ENCODE measurements at places on chromosomes 11 and 22. TPM values are rescaled to one million over a fixed set of nuclear protein-coding genes. Genes with fewer than 3 reads are reported as not detected.

JOSD1 gene
- total RNA-seq: 110 TPM

CRYBB2 gene
- total RNA-seq: not detected

UBQLNL gene
- total RNA-seq: not detected

TEX54 gene
- total RNA-seq: not detected

FREY1 gene
- not detected for total RNA-seq

VSIG10L2 gene
- not detected for total RNA-seq

- no peak for DNase-seq
Observed at GRCh38 chr11:26620282-26621045, 48.4 kb upstream of the MUC15 start.

DNA sequence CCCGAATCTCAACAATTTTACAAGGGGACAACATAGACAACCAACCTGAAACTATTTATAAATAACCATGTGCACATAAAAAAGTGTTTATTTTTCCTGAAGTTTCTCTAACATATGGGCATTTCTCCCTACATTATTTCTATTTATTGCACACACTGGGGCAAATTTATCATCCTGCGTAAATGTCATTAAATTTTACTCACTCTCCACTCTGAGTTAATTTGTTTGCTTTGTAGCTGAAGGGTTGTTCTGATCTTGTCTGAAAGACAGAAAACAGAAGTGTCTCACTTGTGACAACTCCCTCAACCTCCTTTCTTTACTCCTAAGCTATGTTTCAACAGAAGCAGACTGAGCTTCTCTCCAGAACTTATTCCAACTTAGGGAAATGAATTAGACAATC is 194.2 kb downstream of the HIPK3 start:
- no peak for DNase-seq

- DNase-seq: no peak
Observed at GRCh38 chr11:64430645-64431044, 71.7 kb downstream of the RPS6KA4 start.

DNA sequence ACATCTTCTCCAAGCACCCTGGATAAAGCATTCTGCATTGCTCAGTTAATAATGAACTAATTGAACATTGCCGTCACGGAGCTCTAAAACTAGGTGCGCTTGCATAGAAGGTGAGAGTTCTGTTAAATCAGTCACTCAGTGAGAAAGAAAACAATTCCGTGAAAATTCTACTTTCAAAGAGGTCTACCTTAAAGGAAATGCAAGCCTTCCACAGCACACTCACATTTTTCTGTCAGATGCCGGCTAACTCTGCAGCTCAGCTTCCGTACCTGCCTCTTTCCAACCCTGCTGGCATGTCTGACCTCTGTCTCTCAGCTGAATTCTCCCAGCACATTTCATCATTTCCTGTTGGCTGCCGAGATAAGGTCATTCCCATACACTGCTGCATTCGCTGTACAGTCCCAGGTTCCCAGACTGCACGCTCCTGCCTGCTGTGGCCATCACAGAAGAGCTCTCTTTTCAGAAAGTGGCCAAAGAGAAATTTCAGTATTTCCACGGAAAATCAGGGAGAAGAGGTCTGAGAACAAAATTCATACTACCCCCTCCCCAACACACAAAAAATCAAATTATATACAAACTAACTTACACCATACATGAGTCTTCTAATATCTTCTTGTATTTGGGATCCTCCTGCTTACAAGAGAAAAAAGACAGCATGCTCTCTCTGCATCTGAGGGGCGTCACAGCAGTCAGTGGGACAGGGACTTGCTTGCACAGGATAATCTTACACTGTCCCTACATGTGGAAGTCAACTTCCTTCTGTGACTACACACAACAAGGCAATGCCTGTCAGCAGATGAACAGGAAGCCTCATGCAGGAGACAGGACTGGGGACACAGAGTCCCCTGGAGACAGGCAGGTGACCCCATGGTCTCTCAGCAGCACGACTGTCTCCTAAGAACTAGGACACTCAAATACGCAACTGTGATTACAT is 55.1 kb downstream of the PACSIN2 start:
- peak; percentile 78 for DNase-seq

GRCh38 chr11:26805001-26805400 is 83.1 kb upstream of the SLC5A12 start:
- no peak for DNase-seq

DNA sequence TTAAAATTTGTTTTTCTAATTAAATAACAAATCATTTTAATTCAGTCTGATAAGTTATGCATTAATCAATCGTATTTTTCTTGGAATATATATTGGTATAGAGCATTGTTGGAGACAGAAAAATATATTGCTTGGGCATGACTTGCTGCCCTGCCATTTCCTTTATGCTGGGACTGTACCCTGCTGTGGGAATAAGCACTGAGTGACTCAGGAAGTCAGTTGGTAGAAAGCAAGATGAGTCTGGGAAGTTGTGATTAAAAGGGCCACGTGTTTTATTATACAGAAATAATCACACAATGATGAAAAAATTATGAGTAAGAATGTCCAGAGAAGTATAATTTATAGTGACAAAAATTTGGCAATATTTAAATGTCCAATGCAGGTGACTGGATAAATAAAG is 139.5 kb downstream of the KIF18A start:
- DNase-seq: no peak

DNA sequence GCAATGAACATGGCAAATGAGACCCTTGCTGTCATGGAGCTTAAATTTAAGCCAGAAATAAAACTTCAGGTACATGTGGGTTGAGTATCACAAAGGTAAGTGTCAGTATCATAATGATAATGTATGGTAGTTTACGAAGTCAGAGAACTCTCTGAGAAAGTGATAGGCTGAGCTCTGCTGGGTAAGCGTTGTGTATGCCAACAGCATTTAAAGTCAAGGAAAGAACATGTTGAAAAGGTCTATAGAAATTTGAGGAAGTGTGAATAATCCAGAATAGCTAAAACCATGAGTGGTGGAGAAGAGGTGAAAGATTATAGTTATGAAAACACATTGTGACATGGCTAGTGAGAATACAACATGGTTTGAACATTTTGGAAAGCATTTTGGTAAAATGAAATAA is 17.4 kb upstream of the CTSC start:
- DNase-seq: no peak

DNA sequence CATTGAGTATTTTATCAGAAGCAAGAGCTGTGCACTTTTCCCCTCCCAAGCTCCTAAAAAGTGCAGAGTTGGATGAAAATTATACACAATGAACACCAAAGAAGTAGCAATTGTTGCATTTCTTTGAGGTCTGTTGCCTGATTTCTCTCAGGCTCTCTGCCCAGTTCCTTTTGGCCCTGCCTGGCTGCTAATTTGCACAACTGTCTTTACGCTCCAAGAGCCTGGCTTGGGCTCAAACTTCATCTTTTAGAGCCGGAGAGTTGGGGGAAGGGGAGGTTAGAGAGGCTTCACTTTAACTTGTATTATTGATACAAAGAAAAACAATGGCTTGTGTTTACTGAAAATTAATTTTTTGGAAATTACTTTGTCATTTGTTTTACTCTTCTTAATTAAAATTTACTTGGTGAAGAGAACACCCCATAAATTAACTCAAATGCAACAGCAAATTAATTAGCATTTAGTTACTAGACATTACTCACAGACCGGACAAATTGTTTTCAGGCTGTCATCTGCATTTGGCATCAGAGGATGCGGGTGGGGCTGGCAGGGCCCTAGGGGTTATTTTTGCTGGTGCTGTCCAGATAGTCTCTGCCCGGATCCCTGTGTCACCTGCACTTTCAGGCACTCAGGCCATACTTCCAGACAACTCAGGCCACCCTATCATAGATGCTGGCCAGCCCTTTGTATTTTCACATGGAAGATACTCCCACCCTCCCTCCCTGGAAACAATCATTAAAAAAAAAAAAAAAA is 407.3 kb downstream of the NXPE2 start:
- DNase-seq: no peak

DNA sequence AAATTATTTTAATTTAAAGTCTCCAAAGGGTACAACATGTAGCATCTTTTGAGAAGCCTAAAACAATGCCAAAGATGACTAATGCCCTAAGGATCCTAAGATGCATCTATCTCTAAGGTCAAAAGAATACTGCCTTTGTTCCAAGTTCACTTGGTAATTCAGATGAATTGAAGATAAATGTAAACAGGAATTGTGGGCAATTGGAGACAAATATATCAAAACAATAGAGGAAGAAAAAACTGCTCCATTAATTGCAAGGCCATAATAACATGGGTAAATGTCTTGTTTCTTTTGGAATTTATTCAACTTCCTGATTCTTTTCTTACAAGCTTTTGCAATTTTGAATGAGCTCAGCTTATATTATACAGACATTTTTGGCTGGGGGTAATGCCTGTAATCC is 338.6 kb downstream of the TTC28 start:
- DNase-seq: no peak

DNA sequence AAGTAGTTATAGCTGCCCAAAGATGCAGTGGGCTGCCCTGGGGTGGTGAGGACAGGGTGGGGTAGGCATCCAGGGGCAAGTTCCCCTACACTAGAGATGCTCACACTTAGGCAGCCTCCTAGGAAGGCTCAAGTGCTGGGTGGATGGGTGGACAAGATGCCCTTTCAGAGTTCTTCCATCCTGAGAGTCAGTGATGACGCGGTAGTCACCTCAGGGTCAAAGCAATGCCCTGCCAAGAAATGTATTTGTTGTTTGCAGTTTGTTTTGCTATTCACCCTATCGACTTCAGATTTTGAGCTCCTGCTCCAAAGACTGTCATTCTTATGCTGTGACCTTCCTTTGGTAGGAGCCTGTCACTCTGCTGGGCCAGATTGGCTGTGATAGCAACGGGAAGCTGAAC is 18.9 kb downstream of the POLA2 start:
- DNase-seq: no peak

- DNase-seq: no peak
Observed at GRCh38 chr11:103631841-103632240, 404.6 kb upstream of the DDI1 start.

DNA sequence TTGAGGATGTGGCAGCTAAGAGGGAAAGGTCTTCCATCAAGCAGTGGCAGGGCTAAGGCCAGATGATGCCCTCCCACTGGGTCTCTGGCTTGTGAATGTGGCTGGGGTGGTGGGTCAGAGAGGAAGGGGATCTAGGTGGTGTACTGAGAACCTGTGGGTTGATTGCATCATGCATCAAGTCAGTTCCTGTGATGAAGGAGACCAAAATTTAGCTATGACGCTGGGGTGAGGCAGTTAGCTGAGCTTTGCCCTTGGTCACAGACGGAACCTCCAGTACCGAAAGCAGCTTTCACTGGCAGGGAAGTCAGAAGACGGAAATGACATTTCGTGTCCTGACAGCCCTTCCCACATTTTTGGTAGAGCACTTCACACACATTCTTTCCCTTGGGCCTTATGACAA is 20.7 kb downstream of the ATG16L2 start:
- DNase-seq: no peak

GRCh38 chr11:36053862-36054261 is 110.0 kb downstream of the LDLRAD3 start:
- DNase-seq: no peak

DNA sequence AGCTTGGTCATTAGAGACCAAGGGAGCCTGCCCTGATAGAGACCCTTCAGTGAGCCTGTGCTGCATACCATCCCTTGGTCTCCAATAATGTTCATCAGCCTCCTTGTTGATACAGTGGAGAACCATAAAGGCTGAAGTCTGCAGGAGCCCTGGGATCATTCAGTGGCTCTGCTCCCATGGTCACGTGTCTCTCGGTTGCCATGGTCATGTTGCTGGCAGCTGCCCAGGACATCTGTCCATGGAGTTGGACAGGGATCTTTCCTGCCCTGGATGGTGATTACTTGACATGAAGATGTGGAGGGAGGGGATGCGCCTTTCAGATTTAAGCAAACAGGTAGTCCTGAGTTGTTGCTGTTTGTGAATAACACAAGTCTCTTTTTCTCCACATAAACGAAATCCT is 38.2 kb downstream of the CYB5R2 start:
- no peak for DNase-seq

DNA sequence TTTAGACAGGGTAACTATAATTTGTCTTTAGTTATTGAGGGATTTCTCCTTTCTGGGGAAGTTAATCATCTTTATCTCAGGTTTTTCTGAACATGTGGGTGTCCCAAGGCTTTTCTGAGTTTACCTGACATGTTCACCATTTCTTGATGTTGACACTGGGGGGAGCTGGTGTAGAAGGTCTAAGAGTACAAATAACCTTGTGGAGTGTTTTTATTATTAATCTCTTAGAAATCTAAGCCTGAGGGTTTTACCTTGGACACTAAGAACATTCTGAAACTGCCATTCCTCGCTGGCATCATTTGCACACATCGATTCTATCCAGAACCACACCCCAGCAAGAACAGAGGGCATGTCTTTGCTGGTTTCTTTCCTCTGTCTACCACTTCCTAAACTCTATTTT is 15.6 kb upstream of the C11orf91 start:
- no peak for DNase-seq

- no peak for DNase-seq
Observed at GRCh38 chr11:134911514-134912180, 499.6 kb upstream of the B3GAT1 start.

- DNase-seq: no peak
Observed at GRCh38 chr22:39469681-39470450, 13.1 kb downstream of the MGAT3 start.

DNA sequence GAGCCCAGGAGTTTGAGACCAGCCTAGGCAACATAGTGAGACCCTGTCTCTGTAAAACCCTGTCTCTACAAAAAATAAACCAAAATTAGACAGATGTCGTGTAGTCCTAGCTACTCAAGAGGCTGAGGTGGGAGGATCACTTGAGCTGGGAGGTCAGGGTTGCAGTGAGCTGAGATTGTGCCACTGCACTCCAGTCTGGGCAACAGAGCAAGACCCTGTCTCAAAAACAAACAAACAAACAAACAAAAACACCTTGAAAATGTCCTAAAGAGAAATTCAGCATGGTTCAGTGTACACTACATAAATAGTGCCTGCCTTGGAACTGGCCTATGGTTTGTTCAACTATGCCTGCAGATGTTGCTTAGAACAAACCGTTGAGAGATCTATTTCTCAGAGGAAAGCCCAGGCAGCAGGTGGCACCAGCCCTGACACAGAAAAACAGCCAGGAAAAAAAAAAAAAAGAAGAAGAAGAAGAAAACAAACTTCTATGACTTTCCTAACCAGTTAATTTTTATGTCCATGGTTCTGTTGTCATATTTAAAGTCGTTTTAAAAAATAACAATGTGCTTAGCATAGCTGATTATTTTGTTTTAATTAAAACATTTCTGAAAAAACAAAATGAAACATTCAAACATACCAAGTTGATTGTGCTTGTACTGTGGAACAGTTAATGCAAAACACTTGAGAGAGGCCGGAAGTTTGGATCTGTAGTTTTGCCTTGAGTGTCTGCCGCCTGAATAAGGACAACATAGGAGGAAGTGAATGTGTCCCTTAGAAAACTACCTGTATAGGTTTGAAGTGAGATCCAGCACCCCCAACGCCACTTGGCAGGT is 5.4 kb downstream of the KREMEN1 start:
- no peak for DNase-seq

GRCh38 chr22:19764299-19764593 is 3.7 kb downstream of the TBX1 start:
- no peak for DNase-seq

GRCh38 chr11:102546427-102546826 is 15.9 kb upstream of the MMP7 start:
- no peak for DNase-seq
